ENCODE measurements at places on chromosomes 1 and 21. TPM values are rescaled to one million over a fixed set of nuclear protein-coding genes. Genes with fewer than 3 reads are reported as not detected.

The TMEM52 gene
- not detected for total RNA-seq

The PCP4 gene
- total RNA-seq, result 3.2 TPM

GRCh38 chr1:53413175-53414001 lies 45.8 kb upstream of the DMRTB1 start:
- no peak for DNase-seq

GRCh38 chr1:198132060-198132781 lies 24.6 kb upstream of the NEK7 start:
- no peak for DNase-seq

DNA sequence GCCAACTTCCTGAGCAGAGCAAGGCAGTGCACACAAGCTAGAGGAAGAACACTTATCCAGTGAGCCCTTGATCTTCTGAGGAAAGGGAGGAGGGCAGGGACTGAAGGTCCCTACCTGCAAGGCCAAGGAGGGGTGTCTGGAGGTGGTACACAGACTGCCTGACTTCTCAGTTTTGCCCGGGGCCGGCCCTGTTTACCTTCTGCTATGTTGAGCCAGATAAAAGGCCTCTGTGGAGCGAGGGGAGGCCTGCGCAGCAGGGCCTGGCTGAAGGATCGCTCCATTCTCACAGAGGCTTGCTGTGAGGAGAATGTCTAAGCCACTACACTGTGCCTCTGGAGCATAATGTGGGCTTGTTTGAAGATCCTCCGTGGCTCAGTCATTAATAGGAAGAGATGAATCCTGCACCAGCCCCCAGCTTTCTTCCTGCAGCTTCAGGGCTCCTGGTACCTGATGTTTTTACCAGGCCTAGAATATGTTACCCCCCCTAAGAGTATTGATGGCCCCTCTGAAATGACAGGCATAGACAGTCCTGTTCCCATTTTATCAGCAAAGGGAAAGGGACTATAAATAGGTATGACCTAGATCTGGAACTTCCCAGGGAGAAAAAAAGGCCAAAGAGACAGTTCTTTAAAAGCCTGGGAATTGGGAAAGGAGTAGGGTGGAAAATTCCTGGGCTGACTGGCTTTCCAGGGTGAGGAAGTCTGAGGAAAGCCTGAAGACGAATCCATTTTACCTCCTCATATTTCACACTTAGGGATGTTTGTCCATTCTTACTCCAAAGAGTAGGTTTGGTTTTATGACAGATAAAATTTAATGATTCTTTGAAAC lies 4.7 kb downstream of the POGK start:
- DNase-seq, result no peak

GRCh38 chr1:54842963-54843362 lies 41.8 kb upstream of the TTC22 start:
- DNase-seq, result no peak

- no peak for DNase-seq
Measured at GRCh38 chr1:223629126-223629457, 36.4 kb downstream of the CAPN8 start.

- no peak for DNase-seq
Measured at GRCh38 chr1:193338194-193338593, 151.8 kb upstream of the B3GALT2 start.

GRCh38 chr1:6450005-6450450 lies 15.9 kb downstream of the TNFRSF25 start:
- no peak for DNase-seq

DNA sequence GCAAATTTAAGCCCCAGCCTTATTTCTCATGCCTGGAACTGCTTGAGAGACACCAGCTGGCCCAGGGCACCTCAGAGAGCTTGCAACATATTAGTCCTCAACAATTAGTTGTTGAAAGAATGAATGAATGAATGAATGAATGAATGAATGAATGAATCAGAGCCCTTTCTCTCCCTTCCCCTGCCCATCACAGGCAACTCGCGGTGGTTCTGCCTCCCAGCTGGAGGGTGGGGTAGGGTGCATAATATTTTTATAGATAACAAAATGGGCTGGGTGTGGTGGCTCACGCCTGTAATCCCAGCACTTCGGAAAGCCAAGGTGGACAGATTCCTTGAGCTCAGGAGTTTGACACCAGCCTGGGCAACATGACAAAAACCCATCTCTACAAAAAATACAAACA lies 110.1 kb downstream of the CCDC185 start:
- no peak for DNase-seq

- no peak for DNase-seq
Measured at GRCh38 chr21:22791986-22792560, 1793.9 kb downstream of the NCAM2 start.

DNA sequence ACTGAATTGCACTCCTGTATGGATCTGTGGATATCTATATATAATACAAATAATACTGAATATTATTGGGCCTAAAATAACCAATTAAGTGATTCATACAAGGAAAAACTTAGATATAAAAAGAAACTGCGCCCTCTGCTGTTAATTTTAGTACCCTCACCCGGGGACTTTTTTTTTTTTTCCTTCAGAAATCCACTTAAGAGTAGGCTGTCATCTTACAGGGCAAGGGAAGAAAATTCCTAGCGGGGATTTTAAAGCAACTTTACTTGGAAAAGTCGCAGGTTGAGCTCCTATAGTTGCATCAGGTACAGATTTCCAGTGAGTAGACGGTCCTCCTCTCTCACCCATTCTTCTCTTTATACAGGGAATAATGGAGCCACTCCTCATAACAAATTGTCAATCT lies 1.3 kb downstream of the NTNG1 start:
- no peak for DNase-seq

Data from aorta (tissue), 5 donors.